ENCODE measurements at places on chromosomes 13 and 19.

- DNase-seq, result no peak
These were observed 82.7 kb downstream of the FOXO1 start for GRCh38 chr13:40583738-40584137.

GRCh38 chr19:31104451-31104850 is 244.8 kb downstream of the TSHZ3 start:
- DNase-seq, result no peak

GRCh38 chr19:11102944-11103343 is 13.7 kb downstream of the LDLR start:
- peak; percentile 59 for DNase-seq

DNA sequence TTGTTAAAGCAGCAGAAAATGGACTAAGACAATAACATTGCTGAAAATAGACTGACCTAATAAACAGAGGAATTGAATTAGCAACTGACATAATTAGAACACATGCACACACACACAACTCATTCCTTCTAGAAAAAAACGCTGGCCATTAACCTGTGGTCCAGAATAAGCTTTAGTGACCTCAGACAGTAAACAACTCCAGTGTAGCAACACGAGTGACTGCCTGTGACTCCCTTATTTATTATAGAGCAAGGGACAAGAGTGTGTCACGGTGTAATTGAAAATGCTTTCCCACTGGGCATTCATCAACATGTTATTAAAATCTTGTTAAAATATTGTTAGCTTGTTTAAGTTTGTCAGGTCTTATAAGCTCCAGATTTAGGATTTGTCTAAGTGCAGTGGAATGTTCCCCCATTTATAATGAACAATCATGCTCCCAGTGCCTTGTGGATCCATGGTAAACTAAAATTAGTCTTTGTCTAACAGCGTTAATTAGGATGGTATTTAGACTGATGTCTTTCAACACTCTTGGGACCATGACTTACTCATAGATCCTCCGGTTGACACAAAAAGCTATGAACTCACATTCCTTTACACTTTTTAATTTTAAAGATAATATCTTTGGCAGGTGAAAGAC is 111.7 kb upstream of the IRS2 start:
- no peak for DNase-seq

- DNase-seq, result no peak
These were observed 2.3 kb downstream of the MAP3K10 start for GRCh38 chr19:40193587-40193849.

Data from Peyer's patch (tissue), 4 donors.